Activated naive CD8-positive, alpha-beta T cell treated with anti-CD3 and anti-CD28 coated beads for 36 hours (primary cell): ENCODE measurements at places on chromosomes 7 and 10. TPM values are rescaled to one million over a fixed set of nuclear protein-coding genes. Genes with fewer than 3 reads are reported as not detected.

- H3K4me3 ChIP-seq = no peak overlapping the region
- DNase-seq = no peak
- H3K27ac ChIP-seq = no peak overlapping the region
- H3K36me3 ChIP-seq = no peaks in the 10 kb centered on the region
- H3K4me1 ChIP-seq = no peaks in the 10 kb centered on the region
These were observed 445.6 kb downstream of the GFRA1 start for GRCh38 chr10:115827231-115828009.

DNA sequence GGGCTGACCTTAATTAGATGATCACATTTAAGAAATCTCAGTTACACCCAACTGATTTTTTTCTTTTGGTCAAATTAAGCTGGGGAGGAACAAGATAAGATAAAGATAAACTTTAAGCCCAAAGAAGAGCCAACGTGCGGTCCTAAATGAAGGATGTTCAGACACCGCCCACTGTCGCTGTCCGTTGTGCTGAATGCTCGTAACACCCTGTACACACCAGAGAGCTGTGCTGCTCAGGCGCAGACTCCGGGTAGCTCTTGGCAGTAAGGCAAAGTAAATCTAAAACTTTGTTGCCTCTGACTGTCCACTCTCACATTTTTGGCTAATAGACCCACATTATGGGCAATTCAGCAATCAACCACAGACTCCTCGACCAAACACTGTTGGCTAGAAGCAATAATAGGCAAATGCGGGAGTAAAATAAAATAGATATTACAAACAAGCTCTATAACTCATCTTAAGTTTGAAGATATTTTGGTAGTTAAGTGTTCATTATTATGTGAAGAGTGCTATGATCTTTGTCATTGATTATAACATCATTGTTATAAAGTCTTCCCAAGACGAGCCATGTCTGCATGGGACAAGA lies 57.1 kb downstream of the PLPP4 start:
- H3K4me3 ChIP-seq = no peak overlapping the region
- H3K27ac ChIP-seq = no peak overlapping the region
- no peaks in the 10 kb centered on the region for H3K36me3 ChIP-seq
- DNase-seq = no peak
- H3K27me3 ChIP-seq = no peaks in the 10 kb centered on the region
- H3K4me1 ChIP-seq = no peaks in the 10 kb centered on the region

DNA sequence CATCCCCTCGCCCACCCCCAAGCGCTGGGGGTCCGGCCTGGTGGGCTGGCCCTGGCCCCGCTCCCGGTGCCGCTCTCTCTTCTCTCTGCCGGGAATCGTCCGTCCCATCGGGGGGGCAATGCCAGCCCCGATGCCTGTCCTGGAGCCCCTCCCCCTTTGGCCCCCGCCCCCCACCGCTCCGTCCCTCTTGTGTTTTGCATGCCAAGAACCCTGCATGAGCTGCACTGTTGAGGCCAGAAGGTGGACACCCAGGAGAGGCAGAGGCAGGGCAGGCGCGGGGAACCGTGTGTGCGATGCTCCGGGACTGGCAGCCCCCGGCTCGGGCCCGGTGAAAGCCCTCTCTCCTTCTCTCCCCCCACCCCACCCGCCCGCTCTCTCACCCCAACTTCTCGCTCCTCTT lies 22.1 kb upstream of the HSPB1 start:
- no peaks in the 10 kb centered on the region for H3K36me3 ChIP-seq
- H3K4me3 ChIP-seq = no peak overlapping the region
- no peak for DNase-seq
- peaks cover 7% of the 10 kb centered on the region for H3K4me1 ChIP-seq
- H3K27ac ChIP-seq = no peak overlapping the region
- peaks cover 71% of the 10 kb centered on the region for H3K27me3 ChIP-seq

The RAPGEF5 gene
- 0.54 TPM for total RNA-seq

The METTL27 gene
- total RNA-seq = 0.40 TPM

The LANCL2 gene
- total RNA-seq = 18.3 TPM
